ENCODE measurements at places on chromosomes 7 and 10. TPM values are rescaled to one million over a fixed set of nuclear protein-coding genes. Genes with fewer than 3 reads are reported as not detected.

DNA sequence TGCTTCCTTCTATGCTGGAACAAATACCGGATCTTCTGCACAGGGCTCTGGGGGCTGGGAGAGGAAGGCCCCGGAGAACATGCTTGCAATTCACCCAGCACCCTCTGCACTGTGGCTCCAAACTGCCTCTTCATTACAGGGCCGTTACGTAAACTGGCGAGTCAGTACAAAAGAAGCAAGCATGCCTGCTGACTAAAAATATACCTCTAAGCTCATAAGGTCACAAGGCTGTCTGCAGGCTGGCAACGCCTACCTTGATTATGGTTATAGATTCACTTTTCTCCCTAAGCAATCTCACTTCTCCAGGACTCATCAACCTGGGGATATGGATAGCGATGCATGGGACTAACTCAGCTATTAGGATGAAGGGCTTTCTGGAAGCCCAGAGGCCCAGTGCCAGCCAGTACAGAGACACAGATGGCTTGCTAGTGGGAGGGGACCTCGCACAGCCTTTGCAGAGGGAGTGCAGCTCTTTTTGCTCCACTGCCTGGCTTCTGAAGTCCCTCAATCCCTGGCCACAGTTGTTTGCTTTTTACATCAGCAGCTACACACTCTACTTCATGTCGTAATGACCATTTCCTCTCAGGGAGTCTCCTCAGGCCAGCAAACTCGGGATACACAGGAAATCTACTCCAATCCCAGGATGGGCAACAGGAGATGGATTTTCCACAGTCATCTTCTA, 96.1 kb downstream of the SH3PXD2A start:
- DNase-seq: no peak

- no peak for DNase-seq
Observed at GRCh38 chr10:124318076-124318475, 100.6 kb downstream of the OAT start.

DNA sequence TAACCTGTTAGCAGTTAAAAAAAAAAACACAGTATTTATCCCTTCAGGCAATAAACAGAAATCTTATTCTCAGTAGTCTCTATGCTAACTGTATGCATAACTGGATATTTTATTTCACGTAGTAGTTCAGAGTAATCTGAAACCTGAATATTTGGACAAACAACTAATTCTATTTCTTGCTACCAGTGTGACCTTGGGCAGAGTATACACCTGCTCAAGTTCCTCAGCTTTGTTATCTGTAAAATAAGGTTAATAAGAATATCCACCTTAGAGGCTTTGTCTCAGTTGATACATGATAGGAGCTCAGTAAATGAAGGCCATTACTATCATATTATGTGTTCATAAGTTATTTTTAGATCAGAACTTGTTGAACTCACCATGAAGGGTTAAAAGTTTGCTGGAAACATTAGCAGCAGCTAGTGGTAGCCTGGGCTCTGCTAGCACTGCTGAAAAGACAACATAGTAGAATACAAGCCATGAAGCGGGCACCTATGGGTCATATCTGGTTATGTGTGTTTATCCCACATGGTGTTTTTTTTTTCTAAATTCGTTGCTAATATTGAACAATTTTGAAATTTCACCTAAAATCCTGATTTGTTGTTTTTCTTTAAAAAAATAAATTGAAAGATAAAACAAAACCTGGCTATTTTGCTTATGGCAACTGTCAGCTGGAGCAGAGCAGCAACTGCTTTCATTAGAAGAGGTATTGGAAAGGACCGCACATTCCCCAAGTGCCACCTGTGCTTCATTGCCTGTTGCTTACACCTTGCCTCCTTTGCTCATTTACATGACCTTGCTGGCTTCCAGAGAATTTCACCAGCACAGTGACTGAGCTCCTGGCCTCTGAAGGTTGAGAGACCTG, 303.0 kb downstream of the PRKG1 start:
- no peak for DNase-seq

DNA sequence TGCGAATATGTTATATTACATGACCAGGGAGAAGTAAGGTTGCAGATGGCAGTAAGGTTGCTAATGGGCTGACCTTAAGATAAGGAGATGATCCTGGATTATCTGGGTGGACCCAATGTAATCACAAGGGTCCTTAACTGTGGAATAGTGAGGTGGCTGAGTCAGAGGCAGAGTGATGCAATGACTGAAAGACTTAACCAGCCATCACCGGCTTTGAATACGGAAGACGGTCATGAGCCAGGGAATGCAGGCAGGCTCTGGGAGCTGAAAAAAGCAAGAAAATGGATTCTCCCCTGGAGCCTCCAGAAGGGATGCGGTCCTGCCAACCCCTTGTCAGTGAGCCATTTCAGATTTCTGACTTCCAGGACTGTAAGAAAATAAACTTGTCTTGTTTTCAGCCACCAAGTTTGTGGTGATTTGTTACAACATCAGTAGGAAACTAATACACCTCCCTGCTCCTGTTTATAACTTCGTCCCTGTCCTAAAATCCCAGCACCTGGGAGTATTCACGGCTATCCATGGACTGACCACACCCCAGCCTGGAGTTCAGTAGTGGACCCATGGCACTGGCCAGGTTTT, 4.6 kb upstream of the C10orf95 start:
- no peak for DNase-seq

DNA sequence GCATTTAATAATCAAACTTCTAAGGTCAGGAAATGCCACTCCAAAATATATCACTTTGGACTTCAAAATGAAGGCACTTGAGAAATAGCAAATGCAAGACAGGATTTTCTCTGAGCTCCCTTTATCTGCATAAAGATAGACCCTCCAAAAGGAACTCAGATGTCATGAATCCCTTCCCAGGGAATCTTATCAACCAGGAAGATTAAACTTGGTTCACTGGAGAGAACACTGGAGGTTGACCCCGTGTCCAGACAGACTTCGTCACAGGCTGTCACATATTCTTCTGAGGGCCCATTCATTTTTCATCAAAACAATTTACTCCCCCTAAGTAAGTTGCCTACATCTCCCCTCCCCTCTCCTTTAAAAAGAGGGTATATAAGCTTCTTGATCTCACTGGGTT, 21.2 kb downstream of the IFIT3 start:
- no peak for DNase-seq

GRCh38 chr7:103325744-103326143, 18.8 kb downstream of the DNAJC2 start:
- no peak for DNase-seq

DNA sequence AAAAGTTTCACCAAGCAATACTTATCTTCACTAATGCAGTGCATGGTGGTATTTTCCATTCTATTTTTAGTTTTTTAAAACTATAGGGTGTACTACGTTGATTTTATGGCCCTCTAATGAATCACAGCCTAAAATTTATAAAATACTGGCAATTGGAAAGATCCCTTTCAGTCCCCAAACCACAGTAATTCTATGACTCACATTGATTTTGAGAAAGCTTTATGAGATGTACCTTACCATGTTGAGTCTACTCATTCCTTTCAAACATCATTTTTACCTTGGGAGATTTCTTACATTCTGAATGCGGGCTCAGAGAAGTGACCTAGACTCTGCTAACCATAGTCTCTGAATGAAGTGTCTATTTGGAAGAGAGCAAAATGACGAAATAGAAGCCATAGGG, 141.6 kb downstream of the GPR85 start:
- no peak for DNase-seq

The AKR1C3 gene
- 2.1 TPM for polyA plus RNA-seq

The SLC18A3 gene
- polyA plus RNA-seq: 0.05 TPM

All from right lung (tissue), 10 donors.